ENCODE measurements at places on chromosomes 5 and 9. TPM values are rescaled to one million over a fixed set of nuclear protein-coding genes. Genes with fewer than 3 reads are reported as not detected.

DNA sequence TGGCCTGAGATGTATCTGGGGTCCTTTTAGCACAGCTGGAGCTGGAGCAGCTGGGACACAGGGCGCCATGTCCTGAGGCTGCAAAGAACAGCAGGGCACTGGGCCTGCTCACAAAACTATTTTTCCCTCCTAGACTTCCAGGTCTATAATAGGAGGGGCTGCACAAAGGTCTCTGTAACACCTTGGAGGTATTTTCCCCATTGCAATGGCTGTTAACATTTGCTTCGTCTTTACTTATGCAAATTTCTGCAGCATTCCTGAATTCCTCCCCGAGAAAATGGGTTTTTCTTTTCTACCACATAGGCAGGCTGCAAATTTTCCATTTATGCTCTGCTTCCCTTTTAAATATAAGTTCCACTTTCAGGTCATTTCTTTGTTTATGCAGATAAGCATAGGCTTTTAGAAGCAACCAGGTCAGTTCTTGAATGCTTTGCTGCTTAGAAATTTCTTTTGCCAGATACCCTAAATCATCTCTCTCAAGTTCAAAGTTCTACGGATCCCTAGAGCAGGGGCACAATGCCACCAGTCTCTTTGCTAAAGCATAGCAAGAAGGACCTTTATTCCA, 130.8 kb downstream of the PCSK1 start:
- DNase-seq, result no peak
- H3K36me3 ChIP-seq, result no peaks in the 10 kb centered on the region
- no peaks in the 10 kb centered on the region for H3K4me1 ChIP-seq
- no peak overlapping the region for H3K4me3 ChIP-seq

GRCh38 chr5:6498968-6499367, 50.3 kb downstream of the UBE2QL1 start:
- H3K36me3 ChIP-seq, result no peaks in the 10 kb centered on the region
- no peaks in the 10 kb centered on the region for H3K4me1 ChIP-seq
- no peak overlapping the region for H3K27ac ChIP-seq
- no peak overlapping the region for H3K4me3 ChIP-seq
- H3K27me3 ChIP-seq, result no peaks in the 10 kb centered on the region

DNA sequence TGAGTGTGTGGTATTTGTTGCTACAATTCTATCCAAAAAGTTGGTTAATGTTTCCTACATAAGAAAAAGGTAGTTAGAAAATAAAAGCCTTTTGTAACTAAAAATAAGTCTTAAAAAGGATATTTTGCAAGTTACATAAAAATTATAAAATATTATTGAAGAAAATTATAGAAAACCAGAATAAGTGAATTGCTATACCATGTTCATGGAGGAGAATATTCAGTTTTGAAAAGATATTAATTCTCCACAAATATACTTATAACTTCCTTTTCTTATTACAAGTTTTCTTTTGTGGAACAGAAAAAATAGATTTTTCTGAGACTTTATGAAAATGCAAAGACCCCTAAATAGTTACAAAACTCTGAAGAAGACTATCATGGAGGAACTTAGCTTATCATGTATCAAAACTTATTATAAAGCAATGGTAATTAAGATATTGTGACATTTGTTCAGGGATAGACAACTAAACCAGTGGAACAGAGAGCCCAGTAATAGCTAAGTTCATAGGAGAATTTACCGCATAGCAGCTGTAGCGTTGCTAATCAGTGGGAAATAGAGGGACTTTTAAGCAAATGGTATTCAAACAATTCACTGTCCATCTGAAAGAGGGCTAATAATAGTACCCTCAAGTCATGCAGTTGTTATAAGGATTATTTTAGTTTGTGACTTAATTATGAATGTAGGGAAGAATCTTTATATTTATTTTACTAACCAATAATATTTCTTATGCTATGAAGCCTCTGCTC, 515.2 kb upstream of the ZNF608 start:
- H3K27ac ChIP-seq, result no peak overlapping the region
- H3K36me3 ChIP-seq, result no peaks in the 10 kb centered on the region
- H3K4me3 ChIP-seq, result no peak overlapping the region
- no peak for DNase-seq
- no peaks in the 10 kb centered on the region for H3K27me3 ChIP-seq
- no peaks in the 10 kb centered on the region for H3K4me1 ChIP-seq

GRCh38 chr9:78438780-78439179, 141.9 kb downstream of the PSAT1 start:
- no peak for DNase-seq
- peaks cover 9% of the 10 kb centered on the region for H3K27me3 ChIP-seq
- no peak overlapping the region for H3K27ac ChIP-seq

CFAP157 gene
- total RNA-seq, result not detected

DNA sequence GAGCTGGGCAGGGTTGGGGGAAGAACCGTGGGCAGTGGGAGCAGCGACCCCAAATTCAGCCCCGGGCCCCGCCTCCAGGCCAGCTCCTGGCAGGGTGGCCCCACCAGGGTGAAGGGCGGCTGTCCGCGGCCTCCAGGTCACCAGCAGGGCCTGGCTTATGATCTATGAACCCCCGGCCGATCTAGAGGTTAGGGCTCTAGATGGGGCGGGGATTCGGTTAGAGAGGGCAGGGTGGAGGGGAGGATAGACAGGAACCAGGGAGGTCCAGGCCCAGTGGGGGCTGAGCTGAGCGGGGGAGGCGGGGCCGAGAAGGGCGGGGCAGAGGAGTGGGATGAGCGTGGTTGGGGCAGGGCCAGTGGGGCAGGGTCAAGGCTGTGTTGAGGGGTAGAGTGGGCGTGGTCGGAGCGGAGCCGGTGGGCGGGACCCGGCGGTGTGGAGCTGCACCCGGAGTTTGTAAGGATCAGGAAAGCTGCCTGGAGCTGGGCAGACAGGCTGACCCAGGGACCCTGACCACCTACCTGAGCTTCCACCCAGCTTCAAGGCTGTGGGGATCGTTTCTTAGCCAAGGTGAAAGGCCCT, 29.3 kb upstream of the OBP2B start:
- H3K4me1 ChIP-seq, result peaks cover 34% of the 10 kb centered on the region
- H3K27ac ChIP-seq, result peak overlapping the region; percentile 80

PRLR gene
- total RNA-seq, result 19.8 TPM

PRDM9 gene
- not detected for total RNA-seq

DNA sequence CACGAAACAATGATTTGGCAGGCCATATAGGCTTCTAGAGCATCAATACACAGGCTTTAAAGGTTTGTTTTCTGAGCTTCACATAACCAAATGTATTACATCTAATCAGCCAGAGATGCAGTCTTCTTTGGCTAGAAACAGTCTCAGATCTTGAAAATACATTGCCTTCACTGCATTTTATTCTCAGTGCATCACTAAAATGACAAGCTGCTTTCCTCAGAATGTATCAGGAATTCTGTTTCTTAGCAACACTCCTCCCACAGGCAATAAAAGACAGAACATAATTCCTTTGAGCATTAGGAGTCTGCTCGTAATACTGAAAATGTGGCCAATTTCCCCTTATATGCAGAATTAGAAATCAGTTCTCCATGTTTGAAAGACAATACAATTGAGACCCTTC, 36.9 kb downstream of the FEM1C start:
- no peaks in the 10 kb centered on the region for H3K4me1 ChIP-seq
- no peak overlapping the region for H3K27ac ChIP-seq
- DNase-seq, result no peak

TRPM3 gene
- 0.27 TPM for total RNA-seq

DNA sequence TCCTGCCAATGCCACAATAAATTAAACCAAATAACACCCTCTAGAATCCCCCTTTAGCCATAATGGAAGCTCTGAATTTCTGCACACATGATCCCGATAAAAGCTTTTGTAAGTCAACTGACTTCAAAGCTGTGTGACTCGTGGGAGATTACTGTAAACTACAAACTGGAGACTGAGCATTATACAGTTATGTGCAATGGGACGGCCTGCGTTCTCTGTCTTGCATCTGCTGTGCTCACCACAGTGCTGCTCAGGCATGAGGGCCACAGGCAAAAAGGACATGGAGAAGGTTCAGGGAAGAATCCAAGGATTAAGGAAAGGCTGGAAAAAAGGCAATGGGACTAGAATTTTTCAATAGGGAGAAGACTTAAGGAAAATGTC, 184.2 kb downstream of the FANCC start:
- H3K27ac ChIP-seq, result peak overlapping the region; percentile 42
- no peak overlapping the region for H3K4me3 ChIP-seq
- H3K36me3 ChIP-seq, result no peaks in the 10 kb centered on the region
- H3K4me1 ChIP-seq, result no peaks in the 10 kb centered on the region
- no peaks in the 10 kb centered on the region for H3K27me3 ChIP-seq

DNA sequence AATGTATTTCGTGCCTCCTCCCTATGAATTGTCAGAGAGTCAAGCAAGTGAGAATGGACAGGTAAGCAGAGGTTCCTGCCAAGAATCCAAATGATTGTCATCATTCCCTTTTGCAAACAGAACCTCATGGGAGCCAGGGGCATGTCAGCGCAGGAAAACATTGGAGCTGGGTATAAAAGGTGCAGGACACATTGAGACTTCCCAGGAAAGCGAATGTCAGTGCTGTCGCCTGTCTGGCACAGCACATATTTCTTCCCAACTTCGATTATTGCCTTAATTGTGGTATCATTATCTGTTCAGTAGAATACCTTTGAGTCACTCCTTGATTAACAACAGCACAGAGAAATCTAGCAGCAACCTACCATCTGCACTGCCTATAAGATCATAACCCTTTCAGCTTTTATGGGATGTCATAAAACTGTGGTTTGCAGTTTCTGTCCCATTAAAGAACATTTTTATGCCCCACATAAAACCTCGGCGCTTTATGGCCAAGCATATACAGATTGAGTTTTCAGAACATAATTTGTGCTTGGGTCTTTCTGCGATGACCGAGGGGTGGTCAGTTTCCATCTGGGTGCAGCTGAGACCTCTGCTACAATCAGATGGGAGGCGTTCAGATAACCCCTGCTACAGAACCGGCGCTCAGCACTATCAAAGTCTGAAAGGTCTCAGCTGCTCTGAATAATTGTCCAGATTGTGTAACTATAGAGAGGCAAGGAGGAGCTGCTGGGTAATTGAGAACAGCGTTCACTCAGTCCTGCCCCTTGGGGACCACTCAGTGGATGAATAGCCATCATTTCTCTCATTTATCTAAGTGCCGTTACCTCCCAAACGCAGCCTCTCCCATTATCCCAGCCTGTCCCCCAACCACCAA, 30.9 kb upstream of the WWC1 start:
- peaks cover 13% of the 10 kb centered on the region for H3K4me1 ChIP-seq
- peak overlapping the region; percentile 18 for H3K27ac ChIP-seq
- H3K4me3 ChIP-seq, result no peak overlapping the region
- no peaks in the 10 kb centered on the region for H3K36me3 ChIP-seq

DNA sequence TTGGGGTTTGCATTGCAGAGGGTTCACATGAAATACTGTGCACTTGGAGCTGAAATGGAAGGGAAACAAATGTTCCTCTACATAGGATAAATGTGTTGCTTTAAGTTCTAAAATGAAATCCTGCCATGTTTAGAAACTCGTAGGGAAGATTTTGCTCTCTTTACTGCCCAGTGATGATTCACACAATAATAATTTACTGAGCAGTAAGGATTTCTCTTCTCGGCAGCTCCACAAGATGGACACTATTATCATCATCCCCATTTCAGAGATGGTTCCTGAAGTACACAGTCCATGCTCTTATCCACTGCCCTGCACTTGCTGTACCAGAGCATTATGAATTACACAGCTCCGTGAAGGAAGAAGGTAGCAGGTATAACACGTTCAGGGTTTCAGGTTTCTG, 4.1 kb downstream of the HACD4 start:
- peak overlapping the region; percentile 25 for H3K27ac ChIP-seq
- H3K4me1 ChIP-seq, result peaks cover 11% of the 10 kb centered on the region
- no peak overlapping the region for H3K4me3 ChIP-seq

NAIP gene
- 27.3 TPM for total RNA-seq

- no peak overlapping the region for H3K27ac ChIP-seq
- H3K4me3 ChIP-seq, result no peak overlapping the region
- H3K36me3 ChIP-seq, result no peaks in the 10 kb centered on the region
- no peaks in the 10 kb centered on the region for H3K27me3 ChIP-seq
- no peaks in the 10 kb centered on the region for H3K4me1 ChIP-seq
Observed at GRCh38 chr5:122605236-122605635, 169.6 kb upstream of the SNX2 start.

DNA sequence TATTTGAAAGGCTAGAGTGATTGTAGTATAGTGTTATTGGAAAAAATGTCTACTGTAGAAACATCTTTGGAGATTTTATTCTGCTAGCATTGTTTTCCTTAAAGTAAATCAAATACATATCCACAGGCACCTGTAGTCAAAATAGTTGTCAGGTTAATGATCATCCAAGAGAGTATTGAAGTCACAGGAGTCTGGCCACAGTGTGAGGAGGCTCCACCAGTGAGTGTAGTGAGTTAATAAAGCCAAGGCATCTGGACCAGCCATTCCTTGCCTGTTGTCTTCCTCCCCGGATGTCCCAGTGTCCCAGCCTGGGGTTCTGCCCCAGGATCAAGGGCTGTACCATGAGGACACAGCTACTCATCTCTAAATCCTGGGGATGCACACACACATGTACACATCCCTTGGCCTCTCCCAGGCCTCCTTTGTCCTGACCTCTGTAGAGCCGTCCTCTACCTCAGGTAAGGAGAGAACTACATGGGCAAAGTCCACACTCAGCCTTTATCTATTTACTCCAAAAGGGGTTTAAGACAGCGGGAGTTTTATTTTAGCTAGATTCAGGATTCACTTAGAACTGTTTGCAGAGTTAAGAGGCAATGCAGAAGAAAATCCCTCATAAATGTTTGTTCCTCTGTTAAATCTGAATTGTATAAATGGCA, 3.7 kb downstream of the PIK3R1 start:
- peak overlapping the region; percentile 84 for H3K4me3 ChIP-seq
- no peaks in the 10 kb centered on the region for H3K27me3 ChIP-seq
- H3K27ac ChIP-seq, result peak overlapping the region; percentile 36
- DNase-seq, result no peak
- peaks cover 42% of the 10 kb centered on the region for H3K4me1 ChIP-seq
- no peaks in the 10 kb centered on the region for H3K36me3 ChIP-seq

GRCh38 chr5:102922799-102923477, 167.8 kb downstream of the PAM start:
- no peaks in the 10 kb centered on the region for H3K36me3 ChIP-seq
- H3K27me3 ChIP-seq, result no peaks in the 10 kb centered on the region
- H3K4me1 ChIP-seq, result no peaks in the 10 kb centered on the region

GRCh38 chr9:120372040-120372439, 207.9 kb downstream of the CDK5RAP2 start:
- no peaks in the 10 kb centered on the region for H3K4me1 ChIP-seq
- H3K27ac ChIP-seq, result no peak overlapping the region
- no peak for DNase-seq

ZNF484 gene
- 9.7 TPM for total RNA-seq

- no peak for DNase-seq
Observed at GRCh38 chr5:96548905-96549304, 113.3 kb upstream of the CAST start.

AQP3 gene
- total RNA-seq, result 13.1 TPM

DNA sequence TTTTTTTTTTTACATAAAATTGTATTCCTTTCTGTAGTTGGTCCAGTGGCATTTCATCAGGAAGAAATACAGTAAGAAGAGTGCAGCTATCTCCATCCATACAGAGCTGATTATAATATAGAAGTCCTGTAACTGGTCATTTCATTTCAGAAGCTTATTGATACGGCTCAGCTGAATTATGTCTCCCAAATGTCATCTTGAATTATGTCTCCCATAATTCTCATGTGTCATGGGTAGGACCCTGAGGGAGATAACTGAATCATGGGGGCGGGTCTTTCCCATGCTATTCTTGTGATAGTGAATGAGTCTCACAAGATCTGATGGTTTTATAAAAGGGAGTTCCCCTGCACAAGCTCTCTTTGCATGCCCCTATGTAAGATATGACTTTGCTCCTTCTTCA, 492.9 kb downstream of the CHSY3 start:
- no peaks in the 10 kb centered on the region for H3K27me3 ChIP-seq
- no peak overlapping the region for H3K4me3 ChIP-seq
- no peak overlapping the region for H3K27ac ChIP-seq
- no peaks in the 10 kb centered on the region for H3K4me1 ChIP-seq
- H3K36me3 ChIP-seq, result no peaks in the 10 kb centered on the region

All from transverse colon (tissue), 4 donors.